GM10248 (cell line): ENCODE measurements at places on chromosomes 4 and X.

- no peak for DNase-seq
These were observed 209.7 kb upstream of the RADX start for GRCh38 chrX:106401965-106402559.

GRCh38 chr4:145043306-145043705 is 54.7 kb downstream of the ANAPC10 start:
- no peak for DNase-seq

GRCh38 chrX:148371291-148371690 is 129.1 kb upstream of the AFF2 start:
- no peak for DNase-seq

DNA sequence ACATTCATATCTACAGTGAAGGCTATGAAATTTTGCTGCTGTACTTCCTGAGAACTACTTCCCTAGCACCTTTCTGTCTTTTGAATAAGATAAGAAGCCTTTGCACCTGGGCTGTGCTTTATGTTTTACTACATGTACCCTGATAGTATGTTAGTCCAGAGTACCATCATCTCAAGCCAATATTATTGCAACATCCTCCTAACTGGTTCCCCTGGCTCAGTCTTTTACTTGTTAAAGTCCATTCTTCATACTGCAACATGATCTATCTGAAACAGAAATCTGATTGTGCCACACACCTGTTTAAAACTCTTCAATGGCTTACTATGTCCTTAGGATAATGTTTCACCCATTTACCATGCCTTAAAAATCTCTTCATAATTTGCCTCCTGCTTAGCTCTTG is 102.3 kb downstream of the AGTR2 start:
- no peak for DNase-seq

- DNase-seq: no peak
These were observed 84.1 kb downstream of the CLCN4 start for GRCh38 chrX:10240918-10241317.

DNA sequence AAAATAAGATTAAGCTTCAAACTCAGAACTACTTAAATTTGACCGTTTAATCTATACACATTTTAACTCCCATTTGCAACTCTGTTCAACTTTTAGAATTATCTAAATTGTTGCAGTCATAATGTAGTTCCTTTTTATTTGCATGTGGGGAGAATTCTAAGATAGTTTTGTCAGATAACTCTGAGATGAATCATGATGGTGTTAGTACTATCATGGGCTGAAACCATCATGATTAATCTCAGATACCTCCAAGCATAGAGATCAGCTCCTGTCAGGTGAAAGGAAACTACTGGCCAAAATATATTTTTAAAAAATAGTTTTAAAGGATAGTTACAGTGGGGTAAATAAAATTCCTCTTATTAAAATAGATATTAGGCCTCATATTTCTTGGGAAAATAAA is 39.0 kb downstream of the FBXO8 start:
- no peak for DNase-seq

DNA sequence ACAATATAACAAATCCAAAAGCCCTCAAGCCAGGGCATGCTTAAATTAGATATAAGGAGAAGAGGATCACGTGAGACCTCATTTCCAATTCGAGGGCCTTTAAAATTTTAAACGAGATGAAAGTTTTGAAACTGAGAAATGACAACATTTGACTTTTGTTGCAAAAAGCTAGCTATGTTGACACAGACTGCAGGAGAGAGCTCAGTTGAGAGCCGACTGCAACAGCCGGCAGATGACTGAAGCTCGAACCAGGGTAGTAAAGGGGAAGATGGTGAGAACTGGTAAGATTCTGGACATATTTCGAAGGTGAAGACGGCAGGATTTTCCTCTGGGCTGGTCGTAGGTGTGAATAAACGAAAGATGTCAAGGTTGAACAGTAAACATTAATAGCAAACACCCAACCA is 773 bp downstream of the PRMT9 start:
- peak; percentile 27 for DNase-seq

DNA sequence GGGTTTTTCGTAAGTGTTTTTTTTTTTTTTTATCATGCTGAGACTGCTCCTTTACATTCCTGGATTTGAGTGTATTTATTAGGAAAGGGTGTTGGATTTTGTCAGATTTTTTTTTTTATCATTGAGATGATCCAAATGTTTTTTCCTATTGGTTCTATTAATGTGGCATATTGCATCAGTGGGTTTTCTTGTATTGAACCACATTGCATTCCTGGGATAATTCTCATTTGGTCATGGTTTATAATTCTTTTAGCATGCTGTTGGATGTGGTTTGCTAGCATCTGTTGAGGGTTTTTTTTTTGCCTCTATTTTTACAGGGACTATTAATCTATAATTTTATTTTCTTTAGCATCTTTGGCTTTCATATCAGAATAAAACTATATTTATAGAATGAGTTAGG is 28.8 kb downstream of the COL4A5 start:
- DNase-seq: no peak

DNA sequence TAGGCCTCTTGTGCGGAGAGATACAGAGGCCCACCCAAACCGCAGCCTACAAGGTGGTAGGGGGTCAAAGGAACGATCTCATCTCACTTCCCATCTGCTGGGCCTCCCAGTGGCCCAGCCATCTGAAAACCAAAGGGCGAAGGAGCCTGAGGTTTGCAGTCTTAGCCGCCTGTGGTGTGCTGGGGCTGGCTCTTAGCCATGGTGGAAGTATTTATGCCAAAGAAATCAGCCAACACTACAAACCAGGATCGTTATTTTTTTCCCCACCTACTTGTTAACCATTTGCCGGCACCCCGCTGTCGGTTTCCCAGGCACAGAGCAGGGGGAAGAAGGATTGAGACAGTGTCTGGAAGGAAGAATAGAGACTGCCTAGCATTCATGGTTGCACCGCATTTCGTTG is 30.9 kb upstream of the CDKL5 start:
- DNase-seq: no peak

DNA sequence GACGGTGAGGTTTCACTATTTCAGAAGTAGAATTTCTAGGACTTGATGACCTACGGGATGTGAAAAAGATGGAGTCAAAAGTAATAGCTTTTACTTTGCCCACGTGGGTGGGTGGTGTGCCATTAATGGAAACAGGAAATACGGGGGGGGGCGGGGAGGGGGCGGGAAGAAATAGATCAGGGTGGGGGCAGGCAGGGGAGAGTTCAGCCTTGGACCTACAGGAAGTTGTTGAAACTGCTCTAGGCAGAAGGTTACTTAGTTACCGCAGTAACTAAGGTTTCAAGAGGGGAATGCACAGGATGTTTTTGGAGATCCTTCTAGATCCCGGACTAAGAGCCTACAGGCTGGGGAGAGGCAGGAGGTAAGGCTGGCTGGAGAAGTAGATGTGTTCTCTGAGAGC is 3.6 kb upstream of the FHL1 start:
- peak; percentile 18 for DNase-seq

DNA sequence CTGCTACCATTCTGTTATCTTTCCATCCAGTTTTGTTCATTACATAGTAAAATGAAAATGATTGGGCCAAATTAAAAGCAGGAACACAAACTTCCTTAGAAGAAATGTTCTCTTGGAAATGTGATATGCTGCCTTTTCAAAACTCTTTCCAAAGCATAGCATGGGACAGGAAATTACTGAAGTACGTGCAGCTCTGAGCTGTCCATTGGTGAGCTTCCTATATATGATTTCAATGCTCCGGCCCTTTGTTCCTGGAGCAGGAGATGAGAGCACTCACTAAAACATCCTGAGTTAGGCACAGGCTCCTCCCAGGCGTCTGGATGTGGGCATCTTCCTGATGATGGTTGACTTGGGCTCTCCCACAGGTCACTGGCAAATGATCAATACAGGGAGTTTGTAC is 33.0 kb upstream of the ANXA3 start:
- no peak for DNase-seq

- no peak for DNase-seq
These were observed 82.5 kb downstream of the GATB start for GRCh38 chr4:151678048-151678872.

DNA sequence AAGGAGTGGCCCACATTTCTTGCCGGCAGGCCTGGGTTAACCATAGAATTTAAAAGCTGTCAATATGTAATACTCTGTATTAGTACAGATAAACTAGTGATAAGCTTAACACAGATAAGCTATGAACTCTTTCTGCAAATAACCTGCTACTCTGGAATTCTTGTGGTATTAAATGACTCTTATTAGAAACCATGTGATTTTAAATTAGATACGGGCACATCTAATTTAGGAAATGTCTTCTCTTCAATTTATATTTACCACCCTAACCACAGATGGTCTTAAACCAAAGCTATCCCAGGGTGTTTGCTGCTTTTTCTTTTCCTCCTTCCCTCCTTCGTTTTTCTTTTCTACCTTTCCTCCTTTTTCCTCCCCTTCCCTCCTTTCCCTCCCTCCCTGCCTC is 4.9 kb downstream of the GNRHR start:
- no peak for DNase-seq

DNA sequence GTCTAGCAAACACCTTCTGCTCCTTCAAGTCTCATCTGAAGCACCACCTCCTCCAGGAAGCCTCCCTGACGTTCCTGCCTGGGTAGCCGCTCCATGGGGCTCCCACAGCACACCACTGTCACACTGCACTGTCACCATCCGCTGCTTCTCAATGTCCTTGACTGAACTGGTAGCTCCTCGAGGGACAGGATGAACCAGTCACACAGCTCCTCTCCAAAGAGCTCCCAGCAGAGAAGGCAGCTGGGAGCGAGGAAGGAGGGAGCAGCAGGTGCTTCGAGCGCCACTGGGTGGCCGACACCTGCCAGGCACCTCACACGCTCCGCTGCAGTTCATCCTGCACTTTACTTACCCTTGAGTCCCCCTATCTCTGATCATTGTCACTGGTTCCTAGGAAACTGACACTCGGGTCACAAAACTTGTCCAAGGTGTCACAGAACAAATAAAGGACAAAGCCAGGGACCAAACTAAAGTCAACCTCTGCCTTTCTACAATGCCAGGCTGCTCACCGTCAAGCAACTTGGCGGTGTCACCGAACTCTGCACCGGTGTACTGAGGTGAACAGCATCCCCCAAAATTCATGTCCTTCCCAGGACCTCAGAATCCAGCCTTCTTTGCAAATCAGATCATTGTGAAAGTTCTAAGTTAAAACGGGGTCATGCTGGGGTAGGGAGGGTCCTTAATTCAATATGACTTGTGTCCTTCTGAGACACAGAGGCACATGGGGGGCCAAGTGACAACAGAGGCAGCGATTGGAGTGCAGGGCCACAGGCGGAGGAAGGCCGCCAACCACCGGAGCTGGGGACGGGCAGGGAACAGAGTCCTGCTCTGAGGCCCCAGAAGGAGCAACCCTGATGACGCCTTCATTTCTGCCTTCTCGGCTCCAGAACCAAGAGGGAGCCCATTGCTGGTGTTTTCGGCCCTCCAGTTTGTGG is 5.5 kb upstream of the S100P start:
- no peak for DNase-seq

DNA sequence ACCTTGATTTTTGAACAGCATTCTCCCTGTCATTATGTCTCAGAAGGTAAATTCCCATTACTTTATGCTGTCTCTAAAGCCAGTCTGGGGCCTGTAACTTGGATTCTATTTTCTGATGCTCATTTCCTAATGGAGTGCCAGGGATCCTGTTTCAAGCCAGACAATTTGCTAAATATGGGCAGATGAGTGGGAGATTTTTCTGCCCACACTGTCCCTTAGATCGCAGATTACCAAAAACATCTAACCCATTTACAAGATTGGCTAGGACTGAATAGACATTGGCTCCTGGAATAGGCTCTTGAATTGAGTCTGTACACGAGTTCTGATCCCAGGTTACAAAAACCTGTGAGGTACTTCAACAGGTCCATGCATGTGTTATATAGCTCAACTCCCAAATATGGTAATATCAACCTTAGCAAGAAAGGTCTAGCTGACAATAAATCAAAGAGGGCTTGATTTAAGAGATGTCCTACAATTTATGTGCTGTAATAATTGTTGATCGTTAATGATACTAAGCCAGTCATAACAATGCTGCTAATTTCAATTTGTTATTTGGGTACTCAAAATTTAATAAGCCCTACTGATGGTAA is 5.7 kb downstream of the GPC3 start:
- DNase-seq: no peak

- DNase-seq: no peak
These were observed 399.0 kb downstream of the PABPC4L start for GRCh38 chr4:133802359-133803140.

DNA sequence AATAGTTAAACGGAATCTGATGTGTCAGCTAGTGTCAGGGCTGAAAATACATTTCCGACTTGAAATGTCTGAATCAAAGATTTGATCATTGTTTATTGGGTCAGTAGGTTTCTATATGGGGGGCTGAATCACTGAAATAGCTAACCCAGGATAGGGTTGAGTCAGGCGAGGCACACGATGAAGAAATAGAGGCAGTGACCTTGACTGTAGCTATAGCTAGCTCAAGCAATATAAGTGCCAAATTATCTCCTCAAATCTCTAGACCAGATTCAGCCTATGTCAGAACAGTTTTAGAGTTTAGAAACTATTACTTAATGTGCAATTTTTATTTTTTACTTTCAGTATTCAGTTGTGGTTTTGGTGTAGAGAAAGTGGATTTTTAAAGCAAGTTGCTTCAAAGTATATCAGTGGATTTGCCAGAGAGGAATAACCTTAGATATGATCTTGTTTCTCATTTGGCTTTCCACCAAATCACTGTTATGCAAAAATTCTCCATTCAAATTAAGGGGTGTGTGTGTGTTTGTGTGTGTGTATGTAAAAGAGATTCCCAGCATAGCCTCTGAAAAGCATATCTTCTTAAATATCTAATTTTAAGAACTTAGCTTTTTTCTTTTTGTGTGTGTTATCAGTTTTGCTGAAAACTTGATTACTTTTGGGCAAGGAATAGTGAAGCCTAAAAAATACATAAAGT is 100.3 kb upstream of the RPL34 start:
- no peak for DNase-seq

- no peak for DNase-seq
These were observed 273.7 kb downstream of the PTTG2 start for GRCh38 chr4:38233727-38234480.

GRCh38 chr4:139099366-139099982 is 77.5 kb downstream of the ELF2 start:
- peak; percentile 75 for DNase-seq

GRCh38 chr4:675036-675882 is 917 bp downstream of the MYL5 start:
- DNase-seq: no peak

DNA sequence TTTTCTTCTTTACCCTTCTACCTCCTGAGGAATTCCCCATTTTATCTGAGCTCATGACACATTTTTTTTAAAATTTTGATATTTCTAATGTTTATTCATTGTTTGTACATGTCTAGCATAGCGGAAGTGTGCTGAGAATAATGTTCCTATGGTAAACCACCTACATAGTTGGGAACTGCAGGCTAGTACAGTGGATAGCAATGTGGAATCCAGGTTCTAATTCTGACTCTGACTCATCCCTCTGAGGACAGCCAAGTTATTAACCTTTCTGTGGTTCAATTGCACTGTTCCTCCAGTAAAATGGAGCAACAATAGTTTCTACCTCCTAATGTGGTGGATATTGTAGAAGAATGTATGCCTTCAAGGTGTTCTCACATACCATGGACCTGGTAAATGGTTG is 20.6 kb upstream of the APELA start:
- no peak for DNase-seq
